ENCODE measurements at places on chromosomes 16 and 17.
A peak's percentile ranks its signal among the peaks of the same experiment; 100 is the strongest.

GRCh38 chr16:11073407-11073999 lies 129.1 kb downstream of the CLEC16A start:
- DNase-seq, result no peak

DNA sequence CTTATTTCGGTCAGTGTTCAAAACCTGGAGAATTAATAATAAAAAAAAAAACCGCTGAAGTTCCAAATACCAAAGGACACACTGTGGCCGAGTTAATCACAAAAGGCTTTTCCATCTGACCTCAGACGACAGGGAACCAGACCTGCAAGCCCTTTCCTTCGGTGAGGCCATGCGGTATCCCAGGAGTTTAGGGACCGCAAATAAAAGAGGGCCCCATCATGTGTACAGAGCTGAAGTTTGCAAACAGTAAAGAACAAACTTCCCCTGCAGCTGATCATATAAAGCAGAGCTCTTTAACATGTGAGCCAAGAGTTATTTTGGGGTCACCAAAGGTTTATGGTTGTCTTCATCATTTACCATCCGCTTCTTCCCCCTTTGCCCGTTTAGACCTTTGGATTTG lies 33.0 kb upstream of the FOXJ1 start:
- no peak for DNase-seq

DNA sequence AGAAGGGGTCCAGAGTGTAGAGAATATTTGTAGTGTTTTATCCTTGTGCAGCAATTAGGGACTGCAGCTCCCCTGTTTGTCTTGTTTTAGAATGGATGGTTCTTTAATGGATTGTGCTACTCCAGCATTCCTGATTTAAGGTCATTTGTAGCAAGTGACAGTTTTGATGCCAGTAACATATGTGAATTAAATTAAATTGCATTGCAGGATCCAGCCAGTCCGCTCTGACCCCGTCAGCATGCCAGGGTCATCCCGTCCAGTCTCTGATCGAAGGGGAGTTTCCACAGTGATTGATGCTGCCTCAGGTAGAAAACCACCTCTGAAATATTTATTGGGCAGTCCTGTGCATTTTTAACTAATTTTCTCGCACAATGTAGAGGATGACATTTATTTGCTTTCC lies 315.4 kb upstream of the TBX2 start:
- no peak for DNase-seq

GRCh38 chr16:88062341-88063210 lies 111.3 kb downstream of the BANP start:
- DNase-seq, result no peak

GRCh38 chr16:56732832-56733231 lies 2.9 kb downstream of the NUP93 start:
- DNase-seq, result peak; percentile 41

DNA sequence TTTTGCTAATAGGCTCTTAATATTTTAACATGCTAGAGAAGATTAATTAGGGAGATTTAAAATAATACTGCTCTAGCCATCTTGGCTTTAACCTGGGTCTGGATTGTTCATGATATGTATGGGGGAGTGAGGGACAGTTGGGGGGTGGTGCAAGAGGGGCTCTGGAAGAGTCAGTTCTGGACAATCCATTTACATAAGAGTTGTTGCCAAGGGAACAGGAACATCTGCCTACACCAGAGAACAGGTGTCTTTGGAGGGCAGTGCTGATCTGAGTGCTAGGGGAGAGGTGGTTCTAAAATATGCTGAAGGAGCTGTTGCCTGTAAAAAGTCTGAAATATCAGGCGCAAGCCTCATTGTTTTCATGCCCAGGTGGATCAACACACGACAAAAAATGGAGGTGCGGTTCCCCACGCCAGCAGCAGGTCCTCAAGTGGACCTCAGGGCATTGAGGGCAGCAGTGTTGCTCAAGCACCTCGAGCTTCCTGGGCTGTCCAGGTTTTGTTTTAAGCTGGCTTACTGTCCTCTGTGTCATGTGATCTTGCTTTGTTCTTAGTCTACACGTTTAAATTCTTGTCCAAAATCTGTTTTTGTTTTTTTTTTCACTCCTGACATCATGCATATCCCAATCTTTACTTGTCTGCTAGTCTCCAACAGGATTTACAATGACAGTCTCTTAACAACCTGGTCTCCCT lies 25.4 kb upstream of the WSB1 start:
- no peak for DNase-seq

- DNase-seq, result no peak
Observed at GRCh38 chr17:39871801-39872200, 3.8 kb downstream of the ZPBP2 start.

GRCh38 chr16:83951544-83951943 lies 1.5 kb upstream of the OSGIN1 start:
- DNase-seq, result no peak

DNA sequence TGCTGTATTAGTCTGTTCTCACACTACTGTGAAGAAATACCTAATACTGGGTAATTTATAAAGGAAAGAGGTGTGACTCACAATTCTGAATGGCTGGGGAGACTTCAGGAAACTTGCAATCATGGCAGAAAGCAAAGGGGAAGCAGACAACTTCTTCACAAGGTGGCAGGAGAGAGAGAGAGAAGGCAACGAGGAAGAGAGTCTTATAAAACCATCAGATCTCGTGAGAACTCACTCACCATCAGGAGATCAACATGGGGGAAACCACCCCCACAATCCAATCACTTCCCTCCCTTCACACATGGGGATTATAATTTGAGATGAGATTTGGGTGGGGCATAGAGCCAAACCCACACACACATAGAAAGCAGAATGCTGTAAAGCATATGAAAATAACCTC lies 896.2 kb downstream of the CDH11 start:
- no peak for DNase-seq

DNA sequence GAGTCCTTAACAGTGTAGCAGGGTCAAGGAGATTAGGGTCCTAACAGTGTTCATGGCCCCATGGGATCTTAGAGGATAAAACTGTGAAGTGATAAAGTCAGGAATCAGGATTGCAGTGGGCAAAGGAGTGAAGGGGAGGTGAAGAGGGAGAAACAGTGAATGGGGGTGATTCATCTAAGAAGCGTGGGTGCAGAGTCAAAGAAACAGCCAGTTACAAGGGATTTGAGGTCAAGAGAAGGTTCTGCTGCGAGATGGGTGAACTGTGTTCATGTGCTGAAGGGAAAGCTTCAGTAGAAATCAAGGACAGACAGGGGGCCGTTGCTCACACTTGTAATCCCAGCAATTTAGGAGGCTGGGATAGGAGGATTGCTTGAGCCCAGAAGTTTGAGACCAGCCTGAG lies 5.9 kb downstream of the GTF3C1 start:
- DNase-seq, result no peak

DNA sequence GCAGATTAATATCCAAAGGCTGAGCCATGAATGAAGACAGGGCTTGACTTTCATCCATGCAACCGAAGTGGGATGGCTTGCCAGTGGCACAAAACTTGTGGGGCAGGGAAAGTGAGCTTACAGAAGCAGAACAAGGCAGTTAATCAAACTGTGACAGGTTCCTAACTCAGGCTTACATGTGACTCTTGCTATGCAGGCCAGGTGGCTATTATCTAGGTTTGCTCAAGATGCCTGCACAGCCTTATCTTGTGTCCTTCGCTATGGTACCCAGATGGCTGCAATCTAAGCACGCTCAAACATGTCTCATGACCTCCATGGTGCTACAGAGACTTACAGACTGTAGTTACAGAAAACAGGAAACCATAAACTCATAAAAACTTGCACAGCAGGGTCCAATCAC lies 8.6 kb upstream of the DNAH9 start:
- DNase-seq, result no peak

All from GM13976 (cell line).